NCI-H187 (cell line): ENCODE measurements at places on chromosomes 12 and 14.

DNA sequence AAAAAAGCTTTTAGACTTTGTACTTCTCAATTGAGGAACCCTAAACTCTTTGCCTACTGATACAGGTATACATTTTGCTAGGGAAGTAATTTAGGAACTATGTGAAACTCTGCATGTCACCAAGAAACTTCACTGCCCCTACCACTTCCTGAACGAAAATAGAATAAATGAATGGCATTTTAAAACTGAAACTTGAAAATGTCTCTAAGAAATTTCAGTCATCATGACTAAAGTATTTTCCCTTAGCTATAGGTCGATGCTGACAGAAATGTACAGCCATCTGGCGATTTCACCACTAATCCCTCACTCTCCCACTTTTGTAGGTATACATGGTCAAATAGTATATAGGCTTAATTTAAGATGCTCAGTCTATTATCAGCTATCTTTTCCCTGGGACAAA is 194.9 kb upstream of the SYT10 start:
- DNase-seq: no peak

GRCh38 chr12:57195611-57196371 is 20.8 kb upstream of the NXPH4 start:
- DNase-seq: no peak

DNA sequence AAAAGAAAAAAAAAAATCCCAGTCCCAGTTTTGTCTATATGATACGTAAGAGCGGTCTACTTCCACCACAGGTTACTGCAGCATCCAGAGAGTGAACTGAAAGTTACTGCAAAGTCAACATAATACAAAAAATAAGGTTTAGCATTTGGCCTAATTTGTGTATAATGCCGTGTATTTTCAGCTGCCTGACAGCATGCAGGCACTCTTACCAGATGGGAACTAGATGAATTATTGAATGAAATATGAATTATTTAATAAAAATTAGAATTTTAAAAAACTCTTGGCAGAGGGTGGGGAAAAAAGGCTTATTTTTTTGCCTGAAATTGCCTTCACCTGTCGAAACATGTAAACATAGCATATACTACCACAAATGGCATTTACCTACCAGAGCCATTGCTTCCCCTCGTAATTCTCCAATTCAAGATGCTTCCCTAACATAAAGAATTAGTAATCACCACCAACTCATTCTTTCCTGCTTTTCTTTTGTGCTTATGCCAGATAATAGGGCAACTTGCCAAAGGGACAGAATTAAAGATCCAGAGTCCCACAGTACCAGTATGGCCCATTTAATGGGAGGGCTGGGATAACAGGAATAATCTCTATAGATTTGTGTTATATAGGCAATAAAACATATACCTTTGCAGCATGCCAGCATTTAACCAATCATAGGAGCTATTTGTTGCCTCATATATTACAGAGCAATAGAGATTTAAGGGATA is 31.1 kb downstream of the ATF7 start:
- DNase-seq: no peak

GRCh38 chr14:102610968-102611811 is 18.7 kb downstream of the RCOR1 start:
- no peak for DNase-seq

DNA sequence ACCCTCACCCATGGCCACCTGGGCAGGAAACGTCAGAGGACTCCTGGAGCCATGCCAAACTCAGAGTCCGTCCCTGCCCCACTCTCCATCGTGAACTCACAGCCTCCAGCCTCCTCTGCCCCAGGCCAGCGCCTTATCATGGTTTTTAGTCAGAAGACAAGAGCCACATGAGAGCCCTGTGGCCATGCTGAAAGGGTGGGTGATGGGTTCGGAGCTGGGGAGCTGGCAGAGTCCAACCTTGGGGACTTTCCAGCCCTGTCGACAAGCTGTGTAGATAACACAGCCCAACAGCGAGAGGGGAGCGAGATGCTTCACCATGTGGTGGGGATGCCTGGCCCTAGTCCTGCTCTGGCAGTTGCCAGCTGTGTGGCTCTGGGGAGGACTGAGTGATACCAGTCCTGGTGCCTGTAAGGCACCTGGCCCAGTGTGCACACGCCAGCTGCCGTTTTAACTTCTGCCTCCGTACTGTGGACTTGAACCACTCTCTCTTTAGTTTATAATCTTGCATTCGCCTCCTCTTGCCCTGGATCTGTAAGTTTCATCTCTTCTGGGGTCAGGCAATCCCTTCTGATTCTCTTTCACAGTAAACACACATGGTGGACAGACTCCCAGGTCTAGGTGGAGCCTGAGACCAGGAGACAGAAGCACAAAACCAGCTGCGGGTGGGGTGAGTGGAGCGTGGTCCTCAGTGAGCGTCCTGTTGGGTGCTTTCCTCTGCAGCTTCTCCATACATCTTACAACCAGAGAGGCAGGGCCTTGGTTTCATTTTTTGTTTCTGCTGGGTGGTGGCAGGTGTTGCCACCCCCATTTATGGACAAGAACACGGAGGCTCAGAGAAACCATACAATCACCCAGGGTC is 55.3 kb downstream of the RIN3 start:
- DNase-seq: no peak

DNA sequence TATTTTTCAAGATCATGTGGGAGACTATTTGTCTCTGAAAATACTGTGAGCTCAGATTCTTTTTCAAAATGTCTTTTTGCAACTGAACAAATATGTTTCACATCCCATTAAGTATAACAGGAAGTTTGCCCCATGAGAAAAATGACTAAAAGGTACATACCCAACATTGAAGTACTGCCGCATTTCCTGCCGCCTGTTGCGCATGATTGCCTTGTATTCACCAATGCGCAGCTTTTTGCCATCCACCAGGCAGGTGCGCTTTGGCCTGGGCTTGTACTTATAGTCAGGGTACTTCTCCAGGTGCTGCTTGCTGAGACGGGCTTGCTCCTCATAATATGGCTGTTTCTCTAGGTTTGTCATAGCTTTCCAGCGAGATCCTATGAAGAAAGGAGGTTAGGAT is 413.2 kb downstream of the SOX5 start:
- DNase-seq: no peak

GRCh38 chr12:11040162-11040561 is 9.0 kb upstream of the TAS2R31 start:
- no peak for DNase-seq

GRCh38 chr14:34214961-34215360 is 247.1 kb downstream of the SPTSSA start:
- DNase-seq: no peak

- no peak for DNase-seq
Observed at GRCh38 chr12:3622021-3622821, 130.7 kb downstream of the CRACR2A start.

- no peak for DNase-seq
Observed at GRCh38 chr12:1873531-1874510, 44.6 kb downstream of the CACNA2D4 start.

DNA sequence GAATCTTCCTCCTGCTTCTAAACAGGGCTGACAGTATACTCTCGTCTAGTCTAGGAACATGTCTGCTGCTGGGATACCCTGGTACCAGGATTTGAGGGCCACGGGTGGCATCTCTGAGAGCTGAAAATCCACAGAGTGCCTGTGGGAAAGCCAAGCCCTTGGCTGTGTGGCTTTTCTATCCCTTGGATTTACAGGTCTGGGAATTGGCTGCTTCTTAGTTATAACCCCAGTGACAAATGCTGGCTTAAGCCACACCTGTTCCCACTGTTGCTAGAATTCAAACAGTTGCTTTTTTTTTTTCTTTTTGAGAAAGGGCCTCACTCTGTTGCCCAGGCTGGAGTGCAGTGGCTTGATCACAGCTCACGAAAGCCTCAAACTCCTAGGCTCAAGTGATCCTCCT is 14.3 kb upstream of the RIN3 start:
- no peak for DNase-seq

DNA sequence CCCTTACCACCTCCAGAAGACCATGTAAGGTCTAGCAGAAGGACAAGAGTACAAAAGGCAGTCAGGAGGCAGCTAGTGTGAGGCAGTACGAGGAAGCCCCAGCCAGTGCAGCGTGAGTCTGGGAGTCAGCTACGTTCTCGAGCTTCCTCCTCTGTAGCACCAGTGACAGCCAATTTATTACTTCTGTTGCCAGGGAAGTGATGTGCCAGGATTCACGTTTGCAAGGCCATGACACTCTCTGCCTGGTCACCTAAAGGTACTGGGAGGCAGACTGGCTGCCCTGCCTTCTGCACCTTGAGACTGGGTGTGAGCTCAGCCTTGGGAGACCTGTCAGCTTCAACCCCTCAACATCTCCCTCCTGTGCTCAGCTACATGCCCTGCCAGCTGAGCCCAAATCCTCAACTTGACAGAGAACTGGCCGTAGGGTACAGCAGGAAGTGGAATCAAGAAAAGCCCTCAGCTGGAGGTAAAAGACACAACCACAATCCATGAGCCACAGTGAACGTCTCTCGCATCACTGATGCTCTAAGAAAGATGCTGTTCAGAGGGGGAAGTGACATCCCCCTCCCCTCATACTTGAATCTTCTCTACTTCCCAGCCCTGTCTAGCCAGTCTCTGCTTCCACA is 182.5 kb upstream of the RGS6 start:
- no peak for DNase-seq

- no peak for DNase-seq
Observed at GRCh38 chr14:106530423-106531107, 1004.2 kb downstream of the TMEM121 start.

DNA sequence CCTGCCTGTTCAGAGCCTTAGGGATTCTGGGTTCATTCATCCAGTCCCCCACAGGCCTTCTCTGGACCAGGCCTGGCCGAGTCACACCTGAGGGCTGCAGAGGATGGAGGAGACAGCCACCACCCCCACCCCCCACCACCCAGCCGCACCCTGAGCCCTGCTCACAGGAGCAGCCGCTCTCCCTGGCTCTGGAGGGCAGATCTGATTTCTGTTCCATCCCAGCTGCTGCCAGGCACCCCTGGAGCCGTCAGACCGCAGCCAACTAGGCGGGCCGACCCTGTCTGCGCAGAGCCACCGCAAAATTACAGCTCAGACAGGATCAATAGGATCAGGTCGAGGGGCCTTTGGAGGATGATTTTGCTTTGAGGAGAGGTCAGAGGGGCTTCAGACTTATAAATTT is 154.6 kb upstream of the MYL2 start:
- no peak for DNase-seq
